A549 treated with AZD2906 at 1 μM for 4 hours (cell line): ENCODE measurements at places on chromosomes 2 and 18. TPM values are rescaled to one million over a fixed set of nuclear protein-coding genes. Genes with fewer than 3 reads are reported as not detected.

Gene FAM161A
- total RNA-seq: 6.6 to 9.0 TPM (median 8.4 TPM) in 5 replicates

Gene MAL
- total RNA-seq: 0.14 to 0.34 TPM (median 0.25 TPM) in 5 replicates

Gene SCN9A
- total RNA-seq: 2.3 to 4.5 TPM (median 3.7 TPM) in 5 replicates

Gene DCDC2C
- 0.15 to 0.82 TPM (median 0.40 TPM) in 5 replicates for total RNA-seq

Gene ACOXL
- total RNA-seq: not detected in 5 replicates

Gene ATG4B
- total RNA-seq: 47.1 to 71.6 TPM (median 48.4 TPM) in 5 replicates

Gene ABCB6
- total RNA-seq: 21.3 to 30.4 TPM (median 27.3 TPM) in 5 replicates

Gene SIX2
- 1.5 to 2.8 TPM (median 2.2 TPM) in 5 replicates for total RNA-seq

Gene BMP10
- not detected in 5 replicates for total RNA-seq

Gene OSBPL6
- total RNA-seq: 5.8 to 7.4 TPM (median 6.1 TPM) in 5 replicates

Gene SCN3A
- total RNA-seq: 0.02 to 0.09 TPM (median 0.02 TPM) in 3 of 5 replicates, not detected in the others
